Activated T-cell treated with anti-CD3 and anti-CD28 coated beads for 24 hours (primary cell): ENCODE measurements at places on chromosomes 4 and X.

DNA sequence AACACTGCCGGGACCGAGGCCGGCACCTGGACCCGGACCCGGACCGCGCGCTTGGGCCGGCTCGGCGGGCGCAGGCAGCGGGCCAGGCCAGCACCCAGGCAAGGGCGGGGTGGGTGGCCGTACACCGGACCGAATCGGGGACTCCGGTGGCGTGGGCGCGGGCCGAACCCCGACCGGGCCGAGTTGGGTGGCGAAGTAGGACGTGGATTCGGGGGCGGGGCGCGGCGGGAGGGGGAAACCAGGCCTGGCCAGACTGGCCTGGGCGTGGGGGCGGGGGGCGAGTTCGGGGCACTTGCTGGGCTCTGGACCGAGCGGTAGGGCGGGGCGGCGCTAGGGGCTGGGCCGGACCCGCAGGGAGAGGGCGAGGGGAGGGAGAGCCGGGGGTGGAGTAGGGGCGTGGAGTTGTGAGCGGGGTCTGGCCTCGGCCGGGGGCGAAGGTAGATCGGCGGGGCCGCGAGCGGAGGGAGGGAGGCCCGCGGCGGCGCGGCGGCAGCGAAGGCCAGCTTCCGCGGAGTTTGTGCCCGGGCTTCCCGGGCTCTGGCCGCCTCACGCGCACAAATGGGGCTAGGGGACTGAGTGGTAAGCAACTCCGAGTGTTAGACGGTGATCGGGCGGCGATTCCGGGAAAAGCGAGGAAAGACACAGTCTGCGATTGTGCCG, 1.8 kb upstream of the BCORL1 start:
- DNase-seq: no peak

GRCh38 chr4:153553819-153554170, 87.6 kb downstream of the TMEM131L start:
- DNase-seq: no peak

DNA sequence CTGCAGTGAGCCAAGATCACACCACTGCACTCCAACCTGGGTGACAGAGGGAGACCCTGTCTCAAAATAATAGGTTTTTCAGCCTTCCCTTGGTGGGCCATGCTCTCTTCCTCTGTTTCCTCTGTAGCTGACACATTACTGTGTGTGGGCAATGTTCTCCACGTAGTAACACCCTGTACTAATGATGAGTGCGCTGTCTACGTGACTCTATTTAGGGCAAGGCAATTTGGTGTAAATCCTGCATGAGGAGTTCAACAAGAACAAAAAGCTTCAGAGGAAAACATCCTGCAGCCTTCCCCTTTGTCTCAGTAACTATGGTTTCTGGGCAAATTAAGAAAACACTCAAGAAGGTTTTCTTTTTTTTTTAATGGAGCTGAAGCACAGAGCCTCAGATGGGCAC, 24.4 kb upstream of the JAKMIP1 start:
- DNase-seq: no peak

- no peak for DNase-seq
These were observed 183.7 kb downstream of the EVC2 start for GRCh38 chr4:5524446-5525299.

- DNase-seq: no peak
These were observed 795.7 kb downstream of the ADGRL3 start for GRCh38 chr4:61995717-61996340.

DNA sequence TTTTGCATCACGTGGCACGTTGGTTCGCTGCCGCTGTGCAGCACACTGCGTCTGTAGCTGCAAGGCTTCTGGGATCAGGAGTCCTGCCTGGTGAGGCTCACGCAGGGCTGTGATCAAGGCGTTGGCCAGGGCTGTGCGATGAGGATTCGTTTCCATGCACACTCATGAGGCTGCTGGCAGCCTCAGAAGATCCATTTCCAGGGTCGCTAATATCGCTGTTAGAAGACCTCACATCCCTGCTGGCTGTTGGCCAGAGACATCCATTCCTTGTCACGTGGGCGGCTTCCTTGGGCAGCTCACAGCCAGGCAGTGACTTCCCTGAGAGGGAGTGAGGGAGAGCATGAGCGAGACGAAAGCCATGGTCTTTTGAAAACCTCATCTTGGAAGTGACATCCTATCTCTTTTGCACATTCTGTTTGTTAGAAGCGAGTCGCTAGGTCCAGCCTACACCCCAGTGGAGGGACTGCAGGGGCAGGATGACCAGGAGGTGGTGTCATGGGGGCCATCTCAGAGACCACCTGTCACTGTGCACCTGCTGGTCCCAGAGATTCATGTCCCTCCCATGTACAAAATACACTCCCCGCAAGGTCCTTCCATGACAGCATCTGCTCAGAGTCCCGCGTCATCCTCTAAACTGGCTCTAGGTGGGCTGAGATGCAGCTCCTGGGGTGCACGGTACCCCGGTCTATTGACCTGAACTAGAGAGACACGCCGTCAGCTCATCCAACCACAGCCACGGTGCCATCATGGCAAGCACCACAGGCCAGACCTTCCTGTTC, 12.2 kb downstream of the RGS12 start:
- DNase-seq: no peak

GRCh38 chrX:4550018-4550417, 836.6 kb upstream of the PRKX start:
- DNase-seq: no peak

GRCh38 chr4:147605499-147605898, 11.7 kb upstream of the TMEM184C start:
- DNase-seq: no peak

DNA sequence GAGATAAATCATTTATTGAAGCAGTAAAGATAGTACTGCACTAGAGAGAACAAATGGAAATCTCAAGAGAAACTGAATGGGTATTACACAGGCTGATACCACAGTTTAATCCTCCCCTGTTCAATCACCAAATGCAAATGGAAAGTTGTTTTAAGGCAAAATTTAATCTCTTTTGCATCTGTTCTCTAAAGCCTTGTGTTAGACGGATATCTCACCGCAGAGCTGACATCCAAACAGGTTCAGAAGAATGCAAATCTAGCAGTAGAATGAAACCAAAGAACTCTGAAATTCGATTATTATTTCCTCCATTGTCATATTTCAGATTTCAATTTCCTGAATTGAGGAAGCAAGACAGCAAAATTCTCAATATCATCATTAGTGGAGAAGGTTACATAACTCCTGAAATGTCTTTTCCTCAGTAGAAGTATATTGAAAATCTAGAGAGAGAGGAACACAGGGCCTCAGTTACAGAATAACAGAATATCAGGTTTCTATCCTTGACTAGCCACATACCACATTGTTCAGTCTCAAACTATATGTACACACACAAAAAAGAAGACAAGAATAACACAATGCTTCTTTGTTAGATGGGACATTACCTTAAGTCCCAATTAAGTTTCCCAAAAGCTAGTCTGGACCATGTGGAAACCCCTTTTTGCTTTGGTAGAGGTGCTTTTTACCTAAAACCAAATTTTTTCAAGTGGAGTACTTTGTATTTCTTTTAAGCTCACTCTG, 94.1 kb upstream of the BANK1 start:
- no peak for DNase-seq

GRCh38 chrX:32155044-32155638, 1056.2 kb downstream of the DMD start:
- DNase-seq: no peak

DNA sequence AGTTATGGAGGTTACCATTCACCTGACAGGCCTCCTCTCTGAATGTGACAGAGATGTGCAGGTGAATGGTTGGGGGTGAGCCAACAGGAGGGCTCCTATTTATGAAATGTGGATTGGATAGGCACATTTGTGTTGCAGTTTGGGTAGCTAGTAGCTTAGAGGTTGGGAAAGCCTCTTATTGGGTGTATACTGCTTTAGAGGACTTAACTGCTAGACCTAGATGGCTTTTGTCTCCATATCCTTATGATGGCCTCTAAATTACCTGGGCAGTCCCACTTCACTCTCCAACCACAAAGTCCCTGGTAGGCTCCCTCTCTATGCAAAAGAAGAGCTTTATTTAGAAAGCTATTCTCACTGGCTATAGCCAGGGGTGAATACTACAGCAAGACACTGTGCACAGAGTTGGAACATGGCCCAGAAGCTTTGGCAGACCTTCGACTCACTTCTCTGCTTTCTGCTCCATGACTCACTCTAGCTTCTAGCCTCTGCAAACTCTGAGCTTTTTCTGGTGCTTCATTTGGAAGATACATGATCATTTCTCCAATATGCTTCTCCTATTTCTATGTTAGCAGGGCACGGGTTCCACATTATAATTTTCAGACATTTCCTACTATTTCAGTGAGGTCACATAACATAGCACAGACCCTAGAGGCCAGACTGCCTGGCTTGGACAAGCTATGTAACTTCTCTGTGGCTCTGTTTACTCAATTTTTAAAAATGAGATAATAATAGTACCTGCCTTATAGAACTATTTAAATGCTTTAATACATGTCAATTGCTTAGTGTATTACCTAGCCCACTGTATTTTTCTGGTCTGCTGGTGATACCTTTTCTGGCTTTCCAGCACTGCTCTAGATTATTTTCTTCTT, 6.0 kb upstream of the VGLL1 start:
- DNase-seq: no peak

DNA sequence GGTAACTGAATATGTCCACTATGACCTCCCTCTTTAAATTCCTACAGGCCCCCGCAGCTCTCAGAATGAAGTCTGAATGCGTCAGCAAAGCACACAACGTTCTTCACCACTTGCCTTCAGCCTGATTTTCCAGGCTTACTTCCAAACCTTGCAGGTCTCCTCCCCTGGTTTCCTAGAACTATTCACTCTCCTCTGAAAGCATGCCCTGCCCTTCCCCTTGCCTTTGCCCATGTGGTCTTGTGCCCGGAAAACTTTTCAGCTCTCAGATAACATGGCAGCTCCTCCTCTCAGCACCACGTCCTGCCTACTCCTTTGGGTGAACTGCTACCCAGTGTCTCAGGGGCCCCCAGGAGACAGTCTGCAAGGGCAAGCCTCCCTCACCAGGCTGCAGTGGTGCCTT, 268.5 kb upstream of the LDB2 start:
- no peak for DNase-seq

GRCh38 chr4:1723131-1723801, 1.9 kb downstream of the TACC3 start:
- DNase-seq: peak; percentile 52

DNA sequence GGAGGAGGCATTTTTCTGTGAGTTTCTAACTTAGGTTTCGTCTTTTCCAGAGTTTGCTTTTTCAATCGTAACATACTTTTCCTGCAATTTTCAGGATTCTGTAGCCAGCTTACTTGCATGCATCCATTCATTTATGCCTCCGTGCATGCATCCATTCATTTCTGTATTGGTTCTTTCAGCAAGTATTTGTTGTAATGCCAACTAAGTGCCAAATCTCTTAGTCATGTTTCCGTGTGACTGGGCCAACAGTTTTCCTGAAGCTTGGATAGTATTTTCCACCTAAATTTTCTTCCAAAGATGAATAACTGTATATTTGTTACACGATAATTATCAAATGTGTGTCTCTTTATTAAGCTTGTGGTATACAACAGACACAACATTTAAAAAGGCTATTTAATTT, 41.5 kb downstream of the CBLL2 start:
- no peak for DNase-seq

GRCh38 chrX:45889471-45889870, 655.8 kb downstream of the ZNF674 start:
- no peak for DNase-seq
